Inflammatory macrophage (primary cell): ENCODE measurements at places on chromosomes 6 and 20.

GRCh38 chr6:141576751-141577150 is 556.0 kb upstream of the GJE1 start:
- DNase-seq, result no peak

- peak; percentile 88 for DNase-seq
Measured at GRCh38 chr20:46350201-46350985, 42.1 kb upstream of the CDH22 start.

- no peak for DNase-seq
Measured at GRCh38 chr20:17442588-17442987, 88.6 kb downstream of the BFSP1 start.

DNA sequence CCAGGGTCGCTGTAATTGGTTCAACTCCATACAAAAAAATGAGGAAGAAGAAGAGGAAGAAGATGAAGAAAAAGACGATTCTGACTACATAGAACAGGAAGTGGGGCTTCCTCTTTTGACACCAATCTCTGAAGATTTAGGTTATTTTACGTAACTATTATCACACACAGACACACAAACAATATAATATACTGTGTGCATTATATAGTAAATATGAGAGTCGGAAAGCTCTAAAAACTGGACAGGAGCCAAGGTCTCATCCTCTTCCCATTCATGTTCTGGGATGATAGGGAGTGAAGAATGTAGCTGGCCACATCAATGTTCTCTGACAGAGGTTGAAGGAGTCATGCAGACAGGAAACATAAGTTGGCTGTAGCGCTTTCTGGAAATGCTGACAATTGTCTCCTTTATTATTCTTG is 13.3 kb downstream of the RSPH4A start:
- DNase-seq, result peak; percentile 68

GRCh38 chr6:39642270-39642669 is 82.9 kb downstream of the KIF6 start:
- no peak for DNase-seq

DNA sequence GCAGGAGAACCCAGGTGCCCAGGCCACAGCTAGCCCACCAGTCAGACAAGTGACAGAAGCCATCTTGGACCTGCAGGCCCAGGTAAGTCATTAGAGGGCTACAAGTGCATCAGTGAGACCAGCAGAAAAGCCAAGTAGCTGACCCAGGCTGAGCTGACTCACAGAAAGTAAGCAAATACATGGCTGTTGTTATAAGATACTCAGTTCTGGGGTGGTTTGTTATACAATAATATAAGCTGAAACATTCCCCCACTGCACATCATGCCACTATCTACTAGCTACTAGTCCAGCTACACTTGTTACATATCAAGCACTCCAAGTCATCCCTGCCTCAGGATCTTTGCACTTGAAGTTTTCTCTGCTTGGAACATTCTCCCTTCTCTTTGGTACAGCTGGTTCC is 10.0 kb downstream of the DYNLT2 start:
- no peak for DNase-seq

DNA sequence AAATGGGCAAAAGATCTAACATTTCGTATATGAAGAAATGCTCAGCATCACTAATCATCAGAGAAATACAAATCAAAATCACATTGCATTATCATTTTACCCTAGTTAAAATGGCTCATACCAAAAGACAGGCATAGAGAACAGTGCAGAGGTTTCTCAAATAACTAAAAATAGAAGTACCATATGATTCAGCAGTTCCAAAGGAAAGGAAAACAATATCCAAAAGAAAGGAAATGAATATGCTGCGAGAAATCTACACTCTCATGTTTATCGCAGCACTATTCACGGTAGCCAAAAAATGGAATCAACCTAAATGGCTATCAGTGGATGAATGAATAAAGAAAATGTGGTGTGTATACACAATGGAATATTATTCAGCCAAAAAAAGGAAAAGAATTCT is 63.5 kb downstream of the VTA1 start:
- no peak for DNase-seq

- no peak for DNase-seq
Measured at GRCh38 chr6:126143761-126144251, 157.5 kb downstream of the TRMT11 start.

- DNase-seq, result no peak
Measured at GRCh38 chr6:82249381-82250253, 2.1 kb upstream of the IBTK start.

GRCh38 chr6:14009431-14009830 is 84.7 kb downstream of the RNF182 start:
- no peak for DNase-seq

GRCh38 chr6:92700411-92700810 is 718.9 kb downstream of the EPHA7 start:
- no peak for DNase-seq

GRCh38 chr6:125217369-125217768 is 63.8 kb downstream of the TPD52L1 start:
- no peak for DNase-seq

GRCh38 chr6:157162766-157163433 is 160.4 kb downstream of the TMEM242 start:
- DNase-seq, result no peak

GRCh38 chr20:34621383-34622367 is 55.2 kb downstream of the PIGU start:
- DNase-seq, result no peak

- no peak for DNase-seq
Measured at GRCh38 chr20:54146672-54147071, 27.1 kb downstream of the CYP24A1 start.

- no peak for DNase-seq
Measured at GRCh38 chr6:144211160-144211559, 60.8 kb downstream of the STX11 start.

- peak; percentile 3 for DNase-seq
Measured at GRCh38 chr6:2209226-2209809, 36.1 kb downstream of the GMDS start.

DNA sequence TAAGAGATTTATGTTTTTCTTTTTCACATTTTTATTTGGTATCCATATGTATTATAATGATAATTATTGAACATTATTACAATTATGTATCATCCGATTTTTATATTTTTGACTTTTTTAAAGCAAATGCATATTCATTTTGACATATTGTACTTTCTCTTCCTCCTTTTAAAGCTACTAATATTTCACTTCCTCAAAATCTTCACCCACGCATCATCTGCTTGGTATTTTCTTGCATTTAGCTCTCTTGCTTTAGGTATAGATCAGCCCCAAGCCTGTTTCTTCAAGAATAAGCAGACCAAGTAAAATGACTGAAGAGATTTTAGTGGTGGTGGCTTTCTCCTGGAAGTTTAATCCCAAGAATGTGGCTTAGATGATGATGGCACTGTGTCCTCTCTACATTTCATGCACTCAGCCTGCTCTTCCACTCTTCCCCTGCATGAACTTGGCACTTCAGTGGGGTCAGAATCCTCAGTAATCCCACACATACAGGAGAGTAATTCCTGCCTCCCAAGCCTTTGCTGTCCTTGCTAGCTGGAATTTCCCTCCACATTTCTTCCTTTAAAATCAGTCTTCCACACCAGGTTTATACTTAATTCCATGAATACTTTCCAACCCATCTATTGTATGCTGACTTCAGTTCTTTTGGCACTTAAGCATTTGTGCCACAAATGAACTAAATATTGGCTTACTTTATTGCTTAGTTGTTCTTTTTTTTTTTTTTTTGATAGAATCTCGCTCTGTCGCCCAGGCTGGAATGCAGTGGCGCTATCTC is 8.2 kb downstream of the NCOA7 start:
- peak; percentile 82 for DNase-seq

DNA sequence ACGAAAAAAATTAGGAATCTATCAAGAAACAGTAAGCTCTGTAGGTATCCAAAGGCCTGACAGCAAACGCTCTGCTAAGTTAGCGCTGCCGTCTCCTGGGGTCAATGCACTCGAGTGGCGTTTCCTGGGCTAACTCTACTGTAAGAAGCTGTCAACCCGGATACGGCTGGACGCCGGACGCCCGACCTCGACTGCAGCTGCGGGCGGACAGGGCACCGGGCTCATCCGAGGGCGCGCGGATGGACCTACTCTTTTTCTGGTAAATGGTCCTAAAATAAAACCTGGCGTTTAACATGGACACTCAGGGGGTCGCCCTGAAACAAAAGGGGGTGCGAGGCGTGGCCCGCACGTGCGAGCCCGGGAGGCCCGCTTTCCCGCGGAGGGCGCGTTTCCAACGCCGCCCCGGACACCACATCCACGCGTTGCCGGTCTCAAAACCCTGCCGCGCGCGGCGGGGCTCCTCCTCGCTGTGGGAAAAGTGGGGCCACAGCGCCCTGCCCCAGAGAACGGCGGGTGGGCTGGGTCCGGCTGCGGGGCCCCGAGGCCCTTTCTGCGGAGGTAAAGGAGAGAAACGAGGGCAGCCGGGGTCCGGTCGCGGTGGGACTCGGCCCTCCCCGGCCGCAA is 537 bp downstream of the TCP1 start:
- peak; percentile 36 for DNase-seq

DNA sequence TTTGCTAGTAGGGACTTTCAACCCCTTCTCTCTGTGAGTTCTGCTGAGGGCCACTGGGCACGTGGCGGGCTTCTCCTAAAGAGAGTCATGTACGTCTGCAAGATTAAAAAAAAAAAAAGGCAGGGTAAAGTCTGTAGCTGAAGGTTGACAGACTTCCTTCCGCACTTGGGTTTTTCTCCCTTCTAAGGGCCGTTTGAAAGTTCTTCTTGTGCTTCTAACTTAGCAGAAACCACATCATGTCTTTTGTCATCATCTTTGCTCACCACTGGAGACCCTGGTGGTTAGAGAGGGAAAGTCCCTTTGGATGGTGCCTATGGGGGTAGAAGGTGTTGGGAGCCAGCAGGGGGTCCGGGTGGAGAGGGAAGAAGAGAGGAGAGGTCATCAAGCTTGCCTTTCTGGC is 31.4 kb downstream of the PRDM1 start:
- DNase-seq, result peak; percentile 52

DNA sequence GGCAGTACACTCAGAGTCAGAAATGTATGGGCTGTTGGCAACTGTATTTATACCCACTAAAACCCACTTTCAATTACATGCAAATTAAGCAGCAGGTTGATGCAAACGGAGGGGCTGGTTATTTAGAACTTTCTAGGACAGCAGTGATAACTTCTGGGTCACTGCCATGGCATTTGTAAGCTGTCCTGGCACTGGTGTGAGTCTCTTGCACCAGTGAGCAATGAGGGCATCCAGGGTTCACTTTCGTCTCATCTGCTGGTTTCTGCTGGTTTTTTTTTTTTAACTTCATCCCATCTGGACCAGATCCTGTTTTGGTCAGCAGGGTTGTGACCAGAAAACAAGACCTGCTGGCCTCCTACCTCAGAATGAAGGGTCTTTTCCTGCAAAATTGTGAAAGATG is 49.2 kb downstream of the CDH26 start:
- DNase-seq, result no peak

DNA sequence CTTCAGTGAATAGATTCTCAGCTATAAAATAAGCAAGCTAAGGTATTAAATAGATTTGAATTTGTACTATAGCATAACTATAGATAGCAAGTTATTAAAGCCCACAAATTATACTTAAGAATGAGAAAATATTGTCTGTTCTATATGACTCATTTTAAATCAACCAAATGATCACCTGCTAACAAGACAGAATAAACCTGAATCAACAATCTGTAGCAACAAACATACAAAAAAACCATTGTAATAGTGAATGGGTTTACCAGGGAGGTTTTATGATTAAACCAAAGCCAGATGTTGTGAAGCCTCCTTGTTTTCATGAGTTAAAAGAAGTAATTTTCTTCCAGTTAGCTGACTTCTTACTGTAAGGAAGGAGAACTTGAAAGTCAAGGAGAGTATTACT is 71.9 kb upstream of the HTR1B start:
- no peak for DNase-seq

- no peak for DNase-seq
Measured at GRCh38 chr20:64006490-64006889, 25.6 kb downstream of the PRPF6 start.

GRCh38 chr6:20978151-20978614 is 443.9 kb downstream of the CDKAL1 start:
- DNase-seq, result no peak

- DNase-seq, result no peak
Measured at GRCh38 chr6:52972989-52973388, 22.1 kb downstream of the GSTA4 start.

DNA sequence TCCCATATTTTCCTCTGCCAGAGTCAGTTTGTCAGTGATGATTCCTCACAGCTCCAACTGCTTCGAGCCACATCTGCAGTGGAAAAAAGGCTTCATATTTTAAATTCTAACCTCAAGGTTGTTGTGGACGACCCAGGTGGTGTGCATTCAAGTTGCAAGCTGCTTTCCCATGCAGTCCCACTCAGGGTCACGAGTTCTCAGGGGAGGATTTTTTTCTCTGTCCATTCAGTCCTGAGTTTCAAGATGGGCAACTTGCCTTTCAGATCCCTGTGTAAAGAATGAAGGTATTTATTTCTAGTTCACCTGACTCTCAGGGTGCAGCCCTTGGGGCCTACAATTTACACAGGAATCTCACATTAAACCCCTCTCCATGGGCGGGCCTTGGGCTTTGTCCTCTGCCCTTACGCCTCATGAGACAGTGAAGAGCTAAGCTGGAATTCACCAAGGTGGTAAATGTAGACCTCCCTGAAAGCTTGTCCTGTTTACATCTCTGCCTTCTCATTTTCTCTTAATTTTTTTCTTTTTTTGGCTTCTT is 65.9 kb downstream of the TPD52L1 start:
- no peak for DNase-seq

DNA sequence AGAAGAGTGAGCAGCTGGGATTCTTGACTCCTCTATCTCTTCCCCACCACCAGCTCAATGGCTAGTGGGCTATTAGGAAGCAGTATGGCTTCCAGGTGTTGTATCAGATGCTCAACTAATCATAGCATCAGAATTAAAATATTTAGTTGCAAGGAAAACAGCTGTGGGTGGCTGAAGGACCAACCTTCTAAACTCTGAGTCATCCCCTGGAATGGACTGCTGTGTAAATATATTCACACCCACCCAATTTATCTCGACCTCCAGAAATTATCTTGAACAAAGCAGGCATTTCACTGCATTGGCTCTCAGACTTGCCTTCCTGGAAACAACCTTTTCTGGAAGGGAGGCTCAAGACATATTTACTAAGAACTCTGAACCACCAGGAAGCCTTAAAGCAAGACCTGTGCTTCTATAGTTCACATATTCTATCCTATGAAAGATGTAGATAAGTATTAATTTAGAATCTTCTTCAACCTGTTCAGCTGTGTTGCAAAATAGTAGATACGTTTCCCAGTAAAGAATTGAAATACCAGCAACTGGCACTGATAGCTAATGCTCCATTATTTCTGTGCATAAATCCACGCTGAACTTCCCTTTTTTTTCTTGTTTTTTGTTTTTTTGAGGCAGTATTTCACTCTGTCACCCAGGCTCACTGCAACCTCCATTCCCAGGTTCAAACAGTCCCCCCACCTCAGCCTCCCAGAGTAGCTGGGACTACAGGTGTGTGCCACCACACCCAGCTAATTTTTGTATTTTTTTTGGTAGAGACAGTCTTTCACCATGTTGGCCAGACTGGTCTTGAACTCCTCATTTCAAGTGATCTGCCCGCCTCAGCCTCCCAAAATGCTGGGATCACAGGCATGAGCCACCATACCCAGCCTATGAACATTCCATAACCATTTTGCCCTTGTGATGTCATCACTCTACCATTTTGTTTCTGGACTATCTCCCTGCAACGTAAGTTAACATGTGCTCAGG is 56.9 kb upstream of the CD2AP start:
- no peak for DNase-seq

GRCh38 chr6:16338577-16339264 is 100.3 kb downstream of the GMPR start:
- no peak for DNase-seq
